Occipital lobe (tissue), 3 donors: ENCODE measurements at places on chromosomes 5 and 9.

GRCh38 chr5:121968910-121969607, 7.3 kb downstream of the SRFBP1 start:
- no peak for DNase-seq

- no peak for DNase-seq
Observed at GRCh38 chr5:17828681-17829080, 194.4 kb downstream of the TAF11L14 start.

GRCh38 chr9:130128251-130128650, 44.0 kb upstream of the NCS1 start:
- DNase-seq: no peak

DNA sequence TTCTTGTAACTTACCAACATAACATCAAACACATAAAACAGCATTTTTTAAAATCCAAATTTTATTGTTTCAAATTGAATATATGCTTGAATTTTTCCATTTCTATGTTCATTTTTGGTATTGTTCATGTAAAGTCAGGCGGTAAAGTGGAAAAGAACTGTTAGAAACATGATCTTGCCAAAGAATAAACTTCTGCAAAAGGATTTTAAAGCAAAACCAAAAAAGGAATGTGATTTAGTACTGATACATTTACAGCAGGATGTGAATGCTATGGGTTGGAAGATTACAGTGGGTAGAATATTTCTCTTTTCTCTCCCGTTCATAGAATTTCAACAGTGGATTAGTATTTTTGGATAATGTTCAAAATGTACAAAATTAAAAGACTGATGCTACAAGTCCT, 277.2 kb upstream of the MPDZ start:
- no peak for DNase-seq

DNA sequence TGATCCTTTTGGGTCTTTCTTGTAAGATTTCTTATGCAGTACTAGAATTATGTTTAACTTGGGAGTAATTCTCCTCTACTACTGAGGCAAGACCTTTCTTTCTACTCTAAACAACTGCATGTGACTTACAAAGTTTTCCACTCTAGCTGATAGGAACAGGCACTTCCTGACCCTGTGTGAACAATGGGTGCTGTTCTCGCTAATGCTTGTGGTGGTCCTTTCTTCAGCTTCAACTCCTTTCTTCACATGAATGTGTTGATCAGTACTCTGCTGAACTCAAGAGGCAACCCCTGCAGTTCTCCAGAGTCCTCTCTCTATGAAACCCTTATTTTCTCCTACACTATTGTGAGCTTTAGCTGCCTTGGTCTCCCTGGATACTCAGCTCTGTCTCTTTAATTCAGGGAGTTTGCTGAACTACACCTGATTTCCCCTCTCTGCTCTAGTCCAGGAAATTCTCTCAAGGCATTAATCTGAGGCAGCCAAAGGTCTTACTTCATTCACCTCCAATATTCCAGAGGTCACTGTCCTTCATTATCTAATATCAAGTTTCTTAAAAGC, 484.6 kb upstream of the PIK3R1 start:
- DNase-seq: no peak

DNA sequence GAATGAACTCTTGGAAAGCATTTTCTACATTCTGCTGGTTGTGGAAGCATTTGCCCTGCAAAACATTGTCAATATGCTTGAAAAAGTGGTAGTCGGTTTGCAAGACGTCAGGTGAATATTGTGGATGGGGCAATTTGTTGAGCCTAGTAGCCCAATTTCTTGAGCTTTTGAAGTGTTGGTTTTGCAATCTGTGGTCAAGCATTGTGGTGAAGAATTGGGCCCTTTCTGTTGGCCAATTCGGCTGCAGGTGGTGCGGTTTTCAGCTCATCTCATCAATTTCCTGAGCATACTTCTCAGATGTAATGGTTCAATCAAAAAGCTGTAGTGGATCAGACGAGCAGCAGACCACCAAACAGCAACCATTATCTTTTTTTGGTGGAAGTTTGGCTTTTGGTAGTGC, 426.8 kb upstream of the CDH9 start:
- DNase-seq: no peak

DNA sequence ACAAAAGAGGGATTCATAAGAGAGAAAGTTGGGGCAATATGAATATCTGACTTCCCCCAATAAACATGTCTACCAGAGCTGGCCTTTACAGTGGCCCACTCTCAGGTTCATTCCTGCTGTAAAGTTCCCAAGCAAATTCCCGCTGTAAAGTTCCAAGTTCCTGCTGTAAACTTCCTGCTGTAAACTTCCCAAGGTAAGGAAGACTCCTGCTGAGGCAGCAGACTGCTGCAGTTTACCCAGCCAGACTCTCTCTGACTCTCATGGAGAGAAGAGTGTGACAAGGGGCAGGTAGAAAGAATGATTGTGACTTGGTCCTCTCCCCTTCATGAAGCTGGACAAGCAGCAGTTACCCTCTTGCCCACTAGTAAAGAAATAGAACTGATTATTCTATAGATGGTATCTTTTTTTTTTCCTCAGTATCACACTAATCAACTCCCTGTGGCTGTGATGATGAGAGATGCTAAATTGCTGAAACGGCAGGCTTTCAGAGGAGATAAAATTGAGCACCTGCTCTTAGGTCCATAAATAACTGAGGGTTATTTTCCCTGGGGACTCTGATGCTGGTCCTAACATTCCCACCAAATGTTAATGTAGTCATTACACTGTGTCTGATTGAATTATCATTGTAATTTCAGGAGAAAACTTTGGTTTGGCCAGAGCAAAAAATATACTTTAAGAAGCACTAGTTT, 220.4 kb downstream of the PARP8 start:
- no peak for DNase-seq
